ENCODE measurements at places on chromosomes 12 and 14.

- DNase-seq = no peak
These were observed 143.3 kb downstream of the APAF1 start for GRCh38 chr12:98788396-98788795.

DNA sequence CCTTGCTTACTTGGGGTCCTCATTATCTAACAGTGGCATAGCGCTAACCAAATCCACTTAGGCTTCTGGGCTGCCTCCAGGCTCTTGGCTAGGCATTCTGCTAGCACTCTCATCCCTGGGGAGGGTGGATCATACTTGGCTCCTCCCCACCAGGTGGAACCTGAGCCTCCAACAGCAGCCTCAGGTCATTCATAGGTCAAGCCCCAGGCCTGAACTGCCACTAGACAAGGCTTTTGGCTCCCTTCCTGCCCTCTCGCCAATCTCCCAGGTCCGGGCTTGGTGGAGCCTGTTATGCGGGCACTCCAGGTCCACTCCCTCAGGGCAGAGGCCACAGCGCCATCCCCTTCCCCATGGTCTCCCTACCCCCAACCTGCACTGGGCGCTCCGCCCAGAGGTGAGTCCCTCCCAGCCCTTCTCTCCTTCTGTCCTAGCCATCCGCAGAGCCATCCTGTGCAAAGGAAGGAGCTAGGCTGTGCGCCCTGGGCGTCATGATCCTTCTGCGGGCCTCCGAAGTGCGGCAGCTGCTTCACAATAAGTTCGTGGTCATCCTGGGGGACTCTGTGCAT is 154.9 kb upstream of the AMIGO2 start:
- DNase-seq = no peak

DNA sequence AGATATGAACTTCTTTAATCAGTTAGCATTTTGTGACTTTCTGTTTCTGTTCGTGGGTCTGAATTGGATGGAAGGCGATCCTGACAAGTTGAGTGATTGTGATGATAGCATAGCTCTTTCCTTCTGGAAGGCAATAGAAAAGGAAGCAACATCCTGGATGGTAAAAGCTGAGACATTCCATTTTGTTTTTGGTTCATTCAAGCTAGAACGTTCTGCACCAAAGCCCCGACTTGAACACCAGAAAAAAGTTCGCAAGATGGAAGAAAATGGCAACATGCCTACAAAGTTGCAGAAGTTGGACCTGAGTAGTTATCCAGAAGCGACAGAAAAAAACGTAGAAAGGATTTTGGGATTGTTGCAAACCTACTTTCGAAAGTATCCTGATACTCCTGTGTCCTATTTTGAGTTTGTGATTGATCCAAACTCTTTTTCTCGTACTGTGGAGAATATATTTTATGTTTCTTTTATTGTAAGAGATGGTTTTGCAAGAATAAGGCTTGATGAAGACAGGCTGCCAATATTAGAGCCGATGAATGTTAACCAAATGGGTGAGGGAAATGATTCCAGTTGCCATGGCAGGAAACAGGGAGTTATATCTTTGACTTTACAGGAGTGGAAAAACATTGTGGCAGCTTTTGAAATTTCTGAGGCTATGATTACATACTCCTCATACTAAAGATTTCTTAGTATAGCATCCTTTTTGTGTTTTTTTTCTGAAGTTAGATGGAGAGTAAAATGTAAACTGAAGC is 896 bp downstream of the EID3 start:
- DNase-seq = no peak

- no peak for DNase-seq
These were observed 9.9 kb downstream of the LRRC74A start for GRCh38 chr14:76836029-76836630.

DNA sequence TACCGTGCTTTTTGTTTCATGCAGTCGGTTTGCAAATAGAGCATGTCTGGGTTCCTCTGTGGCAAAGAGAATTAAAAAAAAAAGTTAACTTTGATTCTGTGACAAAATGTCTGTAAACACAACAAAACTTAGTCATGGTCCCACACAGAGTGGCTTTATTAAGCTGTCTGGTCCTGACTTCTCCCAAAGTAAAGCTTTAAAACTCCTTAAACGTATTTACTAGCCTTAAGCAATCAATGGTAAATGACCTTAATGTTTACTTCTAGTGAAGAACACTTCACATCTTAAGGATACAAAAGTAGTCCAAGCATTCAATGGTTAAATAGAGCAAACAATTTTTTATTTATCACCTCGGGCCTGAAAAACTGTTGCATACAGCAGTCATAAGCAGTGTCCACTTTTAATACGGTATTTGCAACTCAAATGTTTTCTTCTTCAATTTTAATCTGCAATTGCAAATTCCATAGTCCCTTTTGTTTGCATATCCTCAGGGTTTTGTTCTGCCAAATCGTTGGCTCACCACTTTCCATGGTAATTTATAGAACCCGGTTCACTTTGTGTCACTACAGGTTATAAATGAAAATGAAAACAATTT is 453.0 kb upstream of the MIS18BP1 start:
- no peak for DNase-seq

- no peak for DNase-seq
These were observed 51.6 kb downstream of the SPTB start for GRCh38 chr14:64828071-64828470.

- DNase-seq = no peak
These were observed 56.1 kb upstream of the DYRK2 start for GRCh38 chr12:67592228-67593011.

DNA sequence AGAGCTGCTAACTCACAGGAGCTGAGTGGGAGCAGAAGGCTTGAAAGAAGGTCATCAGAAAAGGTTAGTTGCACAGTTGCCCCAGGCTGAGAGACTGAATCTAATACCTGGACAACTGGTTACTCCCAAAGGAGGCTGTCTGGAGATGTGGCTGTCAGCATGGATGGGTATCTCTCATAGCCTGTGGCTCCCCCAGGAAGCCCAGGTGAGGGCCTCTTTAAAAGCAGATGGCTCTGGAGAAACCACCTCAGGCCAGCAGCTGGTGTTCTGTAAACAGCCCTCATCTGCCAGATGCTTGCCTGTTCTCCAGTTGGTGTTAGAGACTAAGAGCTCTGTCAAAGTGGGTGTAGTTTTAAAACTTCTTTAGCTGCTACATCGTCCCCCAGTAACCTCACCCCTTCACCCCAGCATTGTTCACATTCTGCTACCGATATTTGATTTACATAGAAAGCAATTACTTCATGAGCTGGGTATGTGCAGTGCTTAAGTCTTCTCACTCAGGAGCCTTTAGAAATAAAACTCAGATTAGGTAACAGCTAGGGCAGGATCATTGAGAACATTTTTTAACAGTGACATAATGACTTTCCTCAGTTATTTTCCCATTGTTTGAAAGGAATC is 25.8 kb downstream of the DACT1 start:
- no peak for DNase-seq

DNA sequence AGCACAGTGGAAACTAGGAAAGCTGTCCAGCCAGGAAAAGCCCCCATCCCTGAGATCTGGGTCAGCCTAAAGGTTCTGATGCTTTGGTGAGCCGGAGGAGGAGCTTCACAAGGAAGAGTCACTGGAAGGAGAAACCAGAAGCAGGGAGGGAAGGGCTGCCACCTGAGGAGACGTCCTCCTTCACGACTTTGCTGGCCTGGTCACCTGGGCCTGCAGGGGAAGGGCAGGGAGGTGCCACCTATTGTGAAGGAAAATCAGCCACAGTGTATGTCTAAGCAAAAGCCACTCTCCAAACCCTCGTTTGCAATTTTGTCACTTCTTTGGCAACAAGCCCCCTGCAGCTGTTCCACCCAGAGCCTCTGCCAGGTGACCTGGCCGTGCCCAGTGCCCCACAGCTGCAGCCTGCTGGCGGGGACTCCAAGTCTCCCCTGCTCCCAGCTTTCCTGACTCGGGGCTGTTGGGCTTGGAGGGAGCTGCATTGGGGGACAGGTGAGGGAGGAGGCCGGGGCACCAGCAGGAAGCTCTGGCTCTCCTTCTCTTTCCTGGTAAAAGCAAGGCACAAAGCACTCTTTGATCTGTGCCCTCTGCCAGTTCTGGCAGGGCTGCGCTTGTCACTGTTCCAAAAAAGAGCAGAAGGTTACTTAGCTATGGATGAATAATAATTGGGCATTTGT is 120.9 kb upstream of the BCL2L14 start:
- no peak for DNase-seq

GRCh38 chr12:40616383-40616915 is 75.8 kb upstream of the CNTN1 start:
- no peak for DNase-seq

GRCh38 chr14:70181276-70181675 is 7.5 kb downstream of the SLC8A3 start:
- DNase-seq = no peak

DNA sequence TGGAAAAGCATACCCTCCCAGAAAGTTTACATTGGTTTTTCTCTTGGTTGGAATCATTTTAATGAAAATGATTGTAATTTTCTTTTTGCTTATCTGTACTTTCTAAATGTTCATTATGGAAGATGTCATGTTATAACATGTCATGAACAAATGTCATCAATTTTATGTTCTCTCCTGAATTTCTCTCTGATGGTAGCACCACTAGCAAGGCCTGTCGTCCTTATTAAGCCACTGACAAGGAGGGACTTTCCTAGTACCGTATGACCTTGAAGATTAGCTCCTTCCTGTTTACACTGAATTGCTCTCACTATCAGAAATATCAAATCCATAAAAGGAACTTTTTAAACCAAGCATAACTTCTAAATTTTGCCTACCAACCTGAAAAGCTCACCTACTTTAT is 99.0 kb downstream of the ESR2 start:
- no peak for DNase-seq

DNA sequence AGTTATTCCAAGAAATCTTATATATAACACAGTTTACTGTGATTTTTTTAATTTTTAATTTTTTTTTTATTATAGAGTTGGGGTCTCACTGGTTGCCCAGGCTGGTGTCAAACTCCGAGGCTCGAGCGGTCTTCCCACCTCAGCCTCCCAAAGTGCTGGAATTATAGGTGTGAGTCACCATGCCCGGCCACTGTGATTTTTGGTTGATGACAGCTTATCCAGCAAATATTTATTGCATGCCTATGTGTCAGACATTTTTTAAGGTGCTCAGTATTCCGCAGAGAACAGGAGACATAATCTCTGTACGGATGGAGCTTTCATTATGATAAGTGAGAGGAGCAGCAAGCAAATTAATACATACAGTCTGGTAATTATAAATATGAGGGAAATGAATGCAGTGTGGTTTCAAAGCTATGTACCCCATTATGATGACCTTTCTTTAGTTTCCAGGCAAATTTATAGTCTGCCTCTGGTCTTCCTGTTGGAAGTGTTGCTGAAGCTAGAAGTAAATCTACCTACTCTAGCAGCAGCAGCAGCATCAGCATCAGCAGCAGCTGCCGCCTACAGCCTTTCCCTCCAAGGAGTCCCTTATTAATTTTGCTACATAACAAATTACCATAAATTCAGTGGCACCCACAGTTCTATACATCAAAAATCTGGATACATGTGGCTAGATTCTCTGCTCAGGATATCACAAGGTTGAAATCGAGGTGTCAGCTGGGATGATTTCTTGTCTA is 32.3 kb downstream of the FRS2 start:
- no peak for DNase-seq

DNA sequence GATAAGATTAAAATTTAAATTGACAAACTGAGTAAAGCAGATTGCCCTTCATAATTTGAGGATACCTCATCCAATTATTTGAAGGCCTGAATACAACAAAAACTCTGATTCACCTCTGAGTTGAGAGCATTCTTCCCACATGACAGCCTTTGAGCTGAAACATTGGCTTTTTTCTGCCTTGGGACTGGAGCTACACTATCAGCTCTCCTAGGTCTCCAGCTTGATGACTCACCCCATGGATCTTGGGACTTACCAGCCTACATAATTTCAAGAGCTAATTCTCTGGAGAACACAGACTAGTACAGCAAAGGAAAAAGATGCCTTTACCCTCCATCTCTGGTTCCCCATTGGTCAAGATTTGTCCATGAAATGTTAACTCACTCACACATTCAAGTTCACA is 555.1 kb downstream of the FOXG1 start:
- peak; percentile 10 for DNase-seq

GRCh38 chr12:24918596-24918995 is 30.3 kb downstream of the BCAT1 start:
- DNase-seq = no peak

- DNase-seq = no peak
These were observed 159.9 kb upstream of the FOXN3 start for GRCh38 chr14:89576960-89577359.

DNA sequence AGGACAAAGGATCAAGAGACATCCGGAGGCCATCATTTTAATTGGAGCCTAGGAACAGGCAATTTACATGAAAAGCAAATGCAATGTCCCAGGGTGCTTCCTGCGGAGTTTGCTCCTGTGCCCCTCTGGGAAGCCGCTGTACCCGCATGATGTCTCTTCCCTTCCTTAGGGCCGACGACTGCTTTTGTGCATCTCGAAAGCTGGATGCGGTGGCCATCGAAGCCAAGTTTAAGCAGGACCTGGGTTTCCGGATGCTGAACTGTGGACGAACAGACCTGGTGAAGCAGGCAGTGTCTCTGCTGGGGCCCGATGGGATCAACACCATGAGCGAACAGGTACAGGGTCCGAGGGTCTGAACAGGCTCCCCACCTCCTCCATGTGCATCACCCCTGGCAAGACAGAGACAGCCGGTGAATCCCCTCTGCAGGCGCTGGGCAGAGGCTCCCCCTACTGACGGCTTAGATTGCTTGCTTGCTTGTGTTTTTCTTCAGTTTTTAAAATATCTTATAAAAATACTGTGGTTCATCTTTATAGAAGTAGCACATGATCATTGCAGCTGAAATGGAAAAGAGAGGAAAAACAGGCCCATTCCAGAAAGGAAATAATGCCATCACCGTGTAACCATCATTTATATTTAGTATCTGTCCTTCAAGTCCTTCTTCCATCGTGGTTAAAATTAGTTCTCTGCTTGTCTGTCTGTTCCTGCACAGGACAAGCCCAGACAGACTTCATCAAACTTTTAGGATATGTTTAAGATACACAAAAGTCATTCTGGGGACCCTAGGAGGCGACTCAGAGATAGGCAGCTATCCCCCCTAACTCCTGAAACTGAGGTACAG is 75.4 kb upstream of the PWP1 start:
- DNase-seq = peak; percentile 40

GRCh38 chr14:49584058-49584457 is 2.1 kb downstream of the RPS29 start:
- DNase-seq = no peak

DNA sequence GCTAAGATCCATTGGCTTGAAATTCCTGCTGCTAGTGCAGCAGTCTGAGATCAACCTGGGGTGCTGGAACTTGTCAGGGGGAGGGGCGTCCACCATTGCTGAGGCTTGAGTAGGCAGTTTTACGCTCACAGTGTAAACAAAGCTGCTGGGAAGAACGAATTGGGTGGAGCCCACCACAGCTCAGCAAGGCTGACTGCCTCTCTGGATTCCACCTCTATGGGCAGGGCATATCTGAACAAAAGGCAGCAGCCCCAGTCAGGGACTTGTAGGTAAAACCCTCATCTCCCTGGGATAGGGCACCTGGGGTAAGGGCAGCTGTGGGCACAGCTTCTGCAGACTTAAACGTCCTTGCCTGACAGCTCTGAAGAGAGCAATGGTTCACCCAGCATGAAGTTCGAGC is 191.7 kb downstream of the ALG10B start:
- no peak for DNase-seq

All from foreskin melanocyte (primary cell).